ENCODE measurements at places on chromosomes 6 and 20. TPM values are rescaled to one million over a fixed set of nuclear protein-coding genes. Genes with fewer than 3 reads are reported as not detected.

DNA sequence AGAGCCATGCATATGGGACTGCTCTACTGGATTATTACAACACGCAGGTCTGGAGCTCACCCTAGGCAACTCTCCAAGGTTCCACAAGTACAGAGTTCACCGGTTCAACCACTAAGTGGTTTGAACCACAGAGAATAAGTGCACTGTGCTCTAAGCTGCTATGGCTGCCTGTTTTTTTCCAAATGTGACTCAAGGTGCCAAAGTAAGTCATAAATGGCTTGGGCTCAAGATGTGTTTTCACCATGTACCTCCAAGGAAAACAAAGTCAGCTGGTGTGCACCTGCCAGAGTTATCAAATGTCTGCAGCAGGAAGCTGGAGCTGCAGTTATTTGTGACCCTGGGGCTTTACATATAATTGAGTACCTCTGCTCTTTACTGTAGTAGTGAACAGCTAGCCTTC, 76.7 kb downstream of the PREP start:
- DNase-seq, result no peak

DNA sequence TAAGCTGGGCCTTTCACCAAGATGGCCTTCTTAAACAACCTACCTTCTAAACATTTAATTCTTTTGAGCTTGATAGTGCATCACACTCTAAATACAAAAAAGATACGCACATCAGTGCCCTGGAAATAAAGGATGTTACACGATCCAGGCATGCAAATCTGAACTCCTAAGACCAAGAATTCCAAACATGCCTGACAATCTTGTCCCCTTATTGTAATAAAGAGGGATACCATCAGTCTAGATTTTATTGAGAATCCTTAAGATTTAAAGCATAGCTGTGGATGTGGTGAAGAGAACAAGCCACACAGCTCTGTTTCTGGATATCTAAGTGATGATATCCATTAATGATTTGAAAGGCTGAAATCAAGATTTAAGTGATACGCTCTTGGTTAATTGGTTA, 13.0 kb downstream of the ZNF451 start:
- DNase-seq, result no peak

- no peak for DNase-seq
Observed at GRCh38 chr6:23175391-23175790, 606.0 kb downstream of the HDGFL1 start.

DNA sequence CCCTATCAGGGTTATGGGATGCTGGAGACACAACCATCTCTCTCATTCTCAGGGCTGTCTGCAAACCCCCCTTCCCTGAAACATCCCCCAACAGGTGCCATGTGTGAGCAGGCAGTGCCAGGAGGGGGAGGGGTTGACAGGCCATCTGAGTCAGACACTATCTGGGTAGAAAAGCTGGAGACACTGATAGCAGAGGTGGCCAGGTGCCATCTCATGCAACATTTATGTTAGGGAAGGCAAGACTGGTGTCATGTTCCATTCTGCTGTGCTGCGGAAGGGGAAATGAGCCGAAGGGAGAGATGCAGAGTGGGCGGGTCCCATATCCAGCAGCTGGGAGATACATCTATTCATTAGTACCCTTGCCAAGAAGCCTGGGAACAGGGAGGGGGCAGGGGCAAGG, 3.5 kb downstream of the LHFPL5 start:
- DNase-seq, result no peak

DNA sequence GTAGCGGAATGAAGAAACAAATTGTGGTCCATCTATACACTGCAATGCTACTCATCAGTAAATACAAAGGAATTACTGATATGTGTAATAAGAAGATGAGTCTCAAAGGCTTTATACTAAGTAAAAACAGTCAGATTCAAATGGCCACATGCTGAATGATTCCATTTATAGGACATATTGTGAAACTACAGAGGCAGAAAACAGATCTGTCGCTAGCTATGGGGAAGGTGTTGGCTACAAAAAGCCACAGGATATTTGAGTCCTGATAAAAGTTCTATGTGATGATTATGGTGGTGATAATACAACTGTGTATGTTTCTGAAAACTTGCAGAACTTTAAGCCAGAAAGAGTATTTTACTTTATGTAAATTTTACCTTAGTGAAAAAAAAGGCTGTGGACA, 313.2 kb downstream of the HDGFL1 start:
- no peak for DNase-seq

DNA sequence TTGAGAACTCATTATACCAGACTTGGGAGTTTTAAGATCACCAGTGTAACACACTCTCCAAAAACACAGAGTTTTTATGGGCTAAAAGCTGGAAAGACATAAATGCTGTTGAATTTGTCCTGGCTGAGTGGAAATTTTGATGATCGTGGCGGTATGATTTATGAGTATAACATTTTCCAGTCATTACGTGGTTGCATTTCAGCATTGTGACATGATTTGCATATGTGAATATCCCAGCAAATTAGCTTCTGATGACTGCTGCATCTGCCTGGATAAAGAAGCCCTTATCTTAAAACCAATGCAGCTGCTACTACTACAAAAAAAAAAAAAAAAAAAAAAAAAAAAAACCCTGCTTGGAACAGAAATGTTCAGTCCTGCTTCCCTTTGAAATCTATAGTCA, 850.9 kb downstream of the TFAP2A start:
- no peak for DNase-seq

DNA sequence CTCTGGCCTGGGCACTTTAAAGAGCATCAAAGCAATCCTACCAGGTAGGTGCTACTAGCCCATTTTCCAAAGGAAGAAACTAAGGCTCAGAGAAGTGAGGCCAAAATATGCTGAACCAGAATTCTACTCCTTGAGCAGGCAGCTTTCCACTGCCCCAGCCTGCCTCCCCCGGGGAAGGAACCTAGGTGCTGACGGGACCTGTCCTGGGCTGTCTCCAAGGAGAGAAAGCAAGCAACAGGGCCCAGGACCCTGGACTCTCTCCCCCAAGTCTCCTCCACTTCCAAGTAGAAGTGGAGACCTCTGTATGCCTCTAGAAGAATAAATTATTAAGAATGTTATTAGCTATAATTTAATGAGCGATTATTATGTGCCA, 159.5 kb downstream of the MRPL14 start:
- DNase-seq, result no peak

DNA sequence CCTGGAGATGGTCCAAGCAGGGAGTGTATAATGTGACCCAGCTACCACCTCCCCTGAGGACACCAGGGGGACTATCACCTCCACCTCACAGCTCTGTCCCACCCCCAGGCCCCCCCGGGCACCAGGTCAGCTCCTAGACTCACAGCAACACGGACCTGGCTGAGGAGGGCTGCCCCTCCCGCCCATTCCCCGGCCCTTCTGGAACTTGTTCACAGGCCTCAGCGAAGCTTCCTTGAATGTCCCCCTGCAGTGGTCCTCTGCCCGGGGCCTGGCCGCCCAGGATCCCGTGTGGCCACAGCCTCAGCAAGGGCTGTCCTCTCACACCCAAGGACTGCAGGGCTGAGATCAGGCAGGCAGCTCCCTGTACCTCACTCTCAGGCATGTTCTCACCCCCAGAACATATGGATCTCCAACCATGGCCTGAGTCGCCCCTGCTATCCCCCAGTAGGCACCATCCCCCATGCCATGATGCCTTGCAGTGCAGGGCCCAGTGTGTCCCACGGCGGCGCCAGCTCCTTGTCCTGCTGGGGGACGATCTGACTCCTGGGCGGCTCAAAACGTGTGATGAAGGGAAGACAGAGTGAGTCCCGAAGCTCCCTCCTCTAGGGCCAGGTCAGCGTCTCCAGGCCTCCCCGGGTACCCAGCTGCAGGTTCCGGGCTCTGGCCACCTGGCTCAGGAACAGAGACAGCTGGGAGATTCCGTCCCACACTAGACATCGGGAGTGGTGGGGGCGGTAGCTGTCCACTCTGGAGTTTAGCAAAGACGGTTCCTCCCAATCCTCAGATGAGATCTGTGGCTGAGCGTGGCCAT, 158.4 kb downstream of the TAF4 start:
- DNase-seq, result no peak

DNA sequence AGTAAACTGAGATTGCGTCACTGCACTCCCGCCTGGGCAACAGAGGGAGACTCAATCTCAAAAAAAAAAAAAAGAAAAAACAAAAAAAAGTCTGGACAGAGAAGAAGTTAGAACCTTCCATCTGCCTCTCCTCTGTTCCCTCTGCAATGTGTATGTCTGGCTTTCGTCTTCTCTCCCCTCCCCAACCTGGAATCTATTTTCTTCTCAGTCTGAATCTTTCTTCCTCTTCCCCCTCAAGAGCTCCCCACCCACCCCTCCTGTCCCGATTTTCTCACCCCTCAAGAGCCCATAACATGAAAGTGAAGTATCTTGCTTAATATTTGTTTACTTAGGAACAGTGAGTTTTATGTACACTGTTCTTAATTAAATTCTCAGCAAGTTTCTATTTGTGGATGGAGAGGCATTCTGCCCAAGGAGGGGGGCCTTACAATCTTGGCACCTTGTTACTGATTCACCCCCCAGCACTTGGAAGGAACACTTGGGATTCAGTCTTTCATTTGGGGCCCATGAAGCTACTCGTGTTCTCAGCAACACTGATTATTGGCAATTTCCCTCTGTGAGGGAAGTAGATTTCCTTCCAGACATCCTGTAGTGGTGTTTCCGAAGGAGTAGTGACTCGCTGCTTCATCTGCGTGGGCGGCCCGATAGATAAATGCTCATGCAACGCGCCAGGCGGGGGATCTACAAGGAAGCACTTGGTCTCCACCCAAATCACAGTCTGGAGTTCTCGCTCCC, 69.3 kb upstream of the SRSF6 start:
- no peak for DNase-seq

DNA sequence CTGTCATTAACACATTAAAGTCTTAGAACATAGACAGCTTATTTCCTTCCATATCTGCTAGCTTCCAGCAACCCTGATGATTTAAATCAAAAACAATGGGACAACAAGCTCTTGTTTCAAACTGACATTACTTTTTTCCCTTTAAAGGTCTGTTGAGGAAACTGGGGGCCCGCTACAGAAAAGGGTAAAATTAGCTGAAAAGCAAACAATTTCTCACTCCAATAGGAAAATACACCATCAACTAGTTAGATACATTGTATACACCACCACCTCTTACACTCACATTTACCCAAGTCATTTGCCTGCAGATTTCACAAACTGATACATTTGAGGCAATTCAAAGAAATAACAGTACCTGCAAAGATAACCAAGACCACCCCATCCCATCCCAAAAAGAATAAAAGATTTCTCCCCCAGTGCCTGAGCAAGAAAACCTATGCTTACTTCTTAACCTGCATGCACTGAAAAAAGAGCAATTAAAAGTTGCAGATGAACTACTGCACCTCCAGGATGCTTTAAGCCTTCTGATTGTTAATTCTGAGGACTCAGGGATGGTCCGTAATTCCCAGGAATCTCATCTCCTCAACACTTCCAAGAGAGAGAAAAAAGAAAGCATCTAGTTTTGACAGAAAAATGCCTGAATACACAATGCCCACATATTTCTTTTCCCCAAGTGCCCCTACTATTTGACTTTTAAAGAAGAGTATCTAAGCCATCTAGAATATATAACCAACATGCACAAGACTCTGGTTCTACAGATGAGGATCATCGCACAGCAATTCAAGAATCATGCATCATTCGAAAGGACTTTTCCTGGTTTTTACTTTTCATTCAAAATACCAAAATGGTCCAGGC, 5.6 kb downstream of the ZMYND8 start:
- DNase-seq, result no peak

The MYBL2 gene
- 95.3 TPM for total RNA-seq
